ENCODE measurements at places on chromosomes 16 and 17.

DNA sequence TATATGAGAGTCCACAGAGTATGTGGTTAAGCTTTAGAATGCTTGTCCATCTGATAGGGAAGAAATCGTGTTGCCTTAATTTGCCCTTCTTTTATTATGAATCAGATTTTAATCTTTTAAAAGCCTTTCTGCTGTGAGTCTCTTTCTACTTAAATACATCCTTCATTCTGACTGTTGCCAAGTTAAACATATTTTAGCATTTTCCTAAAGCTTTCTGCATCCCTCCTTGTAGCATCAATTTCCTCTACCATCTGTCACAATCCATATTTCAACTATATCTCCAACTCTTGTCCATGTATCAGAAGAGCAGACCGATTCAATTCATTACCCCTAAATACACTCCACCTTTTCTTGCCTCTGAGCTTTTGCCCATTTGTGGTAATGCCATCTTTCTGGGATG lies 20.5 kb upstream of the FA2H start:
- no peak for DNase-seq

DNA sequence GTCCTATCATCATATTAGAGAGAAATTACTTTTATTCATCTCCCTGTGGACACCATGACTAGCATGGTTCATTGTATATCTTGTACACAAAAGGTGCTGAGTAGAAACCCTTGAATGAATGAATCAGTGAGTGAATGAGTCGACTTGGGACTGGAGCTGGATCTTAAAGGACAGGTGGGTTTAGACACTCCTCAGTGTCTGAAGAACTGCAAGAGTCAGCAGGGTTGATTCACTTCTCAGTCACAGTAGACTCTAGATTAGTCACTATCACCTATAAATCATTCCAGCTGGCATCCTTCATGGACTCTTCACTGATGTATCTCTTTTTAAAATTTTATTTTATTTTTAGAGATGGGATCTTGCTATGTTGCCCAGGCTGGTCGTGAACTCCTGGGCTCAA lies 30.1 kb upstream of the PMFBP1 start:
- DNase-seq, result peak; percentile 23

- DNase-seq, result no peak
These were observed 19.0 kb downstream of the DRC7 start for GRCh38 chr16:57713596-57713995.

DNA sequence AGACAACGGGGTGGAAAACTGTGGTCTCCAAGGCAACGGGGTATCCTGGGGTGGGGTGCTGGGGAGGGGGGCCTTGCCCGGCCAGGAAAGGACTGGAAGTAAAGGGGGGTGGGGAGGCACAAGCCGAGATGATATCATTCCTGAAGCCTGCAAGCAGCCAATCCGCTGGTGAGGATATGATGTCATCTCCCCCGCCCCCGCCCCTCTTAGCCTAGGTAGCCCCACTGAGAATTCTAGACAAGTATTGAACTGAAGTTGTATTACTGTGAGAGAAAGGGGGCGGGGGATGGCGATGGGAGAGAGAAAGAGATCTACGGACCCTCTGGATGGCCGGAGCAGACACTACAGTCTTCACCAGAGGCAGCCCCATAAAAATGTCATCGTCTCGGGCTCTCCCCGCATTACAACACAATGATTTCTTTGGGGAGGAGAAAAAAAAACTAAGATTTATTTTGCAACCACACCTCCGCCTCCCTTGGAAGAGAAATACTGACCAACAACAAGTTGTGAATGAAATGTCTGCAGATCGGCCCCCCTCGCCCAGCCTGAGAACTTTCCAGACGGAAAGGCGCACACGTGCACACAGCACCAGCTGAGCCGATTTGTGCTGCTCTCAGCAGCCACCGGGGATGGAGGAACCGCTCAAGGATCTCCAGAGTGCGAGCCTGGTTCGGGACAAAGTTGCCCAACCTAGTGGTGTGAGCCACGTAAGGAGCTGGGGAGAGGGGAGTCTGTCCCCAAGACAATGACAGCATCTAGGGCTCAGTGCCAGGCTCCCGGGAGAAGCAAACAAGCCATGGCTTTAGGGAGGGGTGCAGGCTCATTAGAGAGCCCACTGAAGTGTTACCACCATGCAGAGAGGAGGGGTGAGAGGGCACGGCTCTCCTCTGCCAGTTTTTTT lies 222.1 kb downstream of the SOX9 start:
- peak; percentile 29 for DNase-seq

DNA sequence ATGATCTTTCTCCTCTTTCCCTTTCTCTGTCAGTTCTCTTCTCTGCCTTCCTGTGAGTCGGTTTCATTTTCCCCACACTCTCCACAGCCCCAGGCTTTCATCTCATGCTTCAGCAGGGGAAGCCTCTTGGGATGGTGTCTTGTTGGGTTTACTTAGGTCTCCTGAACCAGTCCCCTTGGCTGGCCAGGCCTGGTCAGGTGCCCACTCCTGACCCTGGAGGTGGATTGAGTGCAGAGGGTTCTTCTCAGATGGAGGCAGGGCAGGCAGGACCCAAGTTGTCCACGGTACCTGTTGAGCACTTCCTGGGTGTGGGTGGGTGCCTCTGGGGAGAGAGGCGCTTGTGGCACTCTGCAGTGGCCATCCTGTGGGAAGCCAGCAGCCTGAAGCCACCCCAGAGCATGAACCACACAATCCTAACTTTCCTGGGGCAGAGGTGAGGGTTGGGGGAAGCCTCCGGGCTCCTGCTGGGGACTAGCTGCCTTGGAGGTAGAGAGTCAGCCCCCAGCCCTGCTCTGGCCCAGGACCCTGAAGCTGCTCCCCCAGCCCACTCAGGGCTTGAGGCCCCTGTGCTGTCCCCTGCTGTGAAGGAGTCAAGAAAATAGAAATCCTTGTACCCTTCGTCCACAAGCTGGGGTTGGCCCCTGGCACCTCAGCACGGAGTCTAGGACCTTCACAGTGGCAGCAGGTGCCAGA lies 2.0 kb upstream of the RAP1GAP2 start:
- no peak for DNase-seq

DNA sequence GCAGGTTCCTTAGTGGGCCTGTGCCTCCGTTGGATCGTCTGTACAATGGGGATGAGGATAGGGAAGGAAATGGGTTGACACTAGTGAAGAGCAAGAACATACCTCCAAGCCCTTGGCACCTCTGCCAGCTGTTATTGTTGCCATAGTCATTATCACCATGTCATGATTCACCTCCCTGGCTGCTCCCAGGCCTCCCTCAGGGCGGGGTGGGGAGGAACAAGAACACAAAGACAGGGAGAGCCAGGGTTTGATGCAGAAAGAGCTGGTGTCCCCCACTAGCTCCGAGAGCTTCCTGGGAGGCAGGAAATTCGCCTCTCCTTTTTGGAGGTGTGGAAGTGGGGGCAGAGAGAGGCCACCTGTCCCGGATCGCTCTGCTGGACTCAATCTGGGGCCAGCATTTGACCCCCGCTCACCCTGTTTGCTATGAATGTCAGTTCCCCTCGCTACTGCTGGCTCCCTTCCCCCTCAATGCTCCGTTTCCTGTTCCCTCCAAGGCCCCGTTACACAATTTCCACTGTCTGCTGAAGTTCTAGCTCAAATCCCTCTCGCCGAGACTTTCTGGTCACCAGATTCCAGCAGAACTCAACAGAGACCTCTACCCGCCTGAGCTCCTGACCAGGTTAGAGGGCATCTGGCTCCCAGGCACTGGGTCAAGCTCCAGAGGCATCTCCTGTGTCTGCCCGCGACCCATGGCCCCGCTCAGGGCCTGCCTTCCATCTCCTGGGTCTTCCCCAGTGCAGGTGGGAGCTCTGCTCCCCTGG lies 9.1 kb downstream of the TIMP2 start:
- peak; percentile 36 for DNase-seq

- no peak for DNase-seq
These were observed 3.5 kb downstream of the SPDYE4 start for GRCh38 chr17:8754890-8755289.

GRCh38 chr17:50943575-50943933 lies 77.4 kb upstream of the TOB1 start:
- no peak for DNase-seq

GRCh38 chr16:84509032-84509950 lies 4.8 kb upstream of the MEAK7 start:
- DNase-seq, result no peak

GRCh38 chr17:56648806-56649205 lies 55.3 kb downstream of the NOG start:
- DNase-seq, result no peak

DNA sequence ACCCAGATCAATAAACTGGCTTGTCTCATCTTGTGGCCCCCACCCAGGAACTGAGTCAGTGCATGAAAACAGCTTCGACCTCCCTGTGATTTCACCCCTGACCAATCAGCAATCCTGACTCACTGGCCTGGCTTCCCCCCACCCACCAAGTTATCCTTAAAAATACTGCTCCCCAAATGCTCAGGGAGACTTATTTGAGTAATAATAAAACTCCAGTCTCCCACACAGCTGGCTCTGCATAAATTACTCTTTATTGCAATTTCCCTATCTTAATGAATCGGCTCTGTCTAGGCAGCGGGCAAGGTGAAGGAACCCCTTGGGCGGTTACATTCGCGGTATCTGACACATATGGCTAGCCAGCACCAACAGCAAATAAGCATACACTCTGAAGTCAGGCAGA lies 9.8 kb upstream of the RABEP1 start:
- no peak for DNase-seq

DNA sequence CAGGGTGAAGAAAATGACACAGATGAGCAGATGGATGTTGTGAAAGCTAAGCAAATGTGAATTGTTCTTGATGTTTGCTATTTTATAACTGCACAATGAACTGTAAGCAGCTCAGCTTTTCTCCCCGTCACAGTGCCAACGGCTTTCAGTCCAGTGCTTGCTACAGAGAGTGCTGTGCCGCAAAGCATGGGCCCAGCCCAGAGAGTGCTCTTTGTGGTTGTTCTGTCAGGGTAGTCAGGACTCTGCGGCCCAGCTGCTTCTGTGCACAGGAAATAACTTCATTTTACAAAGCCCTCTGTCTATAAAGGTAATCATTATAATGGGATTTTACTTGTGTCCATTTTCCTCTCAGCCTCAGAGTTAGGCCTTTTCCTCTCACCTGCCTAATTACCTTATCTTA lies 39.1 kb downstream of the CDRT15 start:
- DNase-seq, result no peak

GRCh38 chr16:12750554-12750918 lies 53.2 kb downstream of the CPPED1 start:
- no peak for DNase-seq

DNA sequence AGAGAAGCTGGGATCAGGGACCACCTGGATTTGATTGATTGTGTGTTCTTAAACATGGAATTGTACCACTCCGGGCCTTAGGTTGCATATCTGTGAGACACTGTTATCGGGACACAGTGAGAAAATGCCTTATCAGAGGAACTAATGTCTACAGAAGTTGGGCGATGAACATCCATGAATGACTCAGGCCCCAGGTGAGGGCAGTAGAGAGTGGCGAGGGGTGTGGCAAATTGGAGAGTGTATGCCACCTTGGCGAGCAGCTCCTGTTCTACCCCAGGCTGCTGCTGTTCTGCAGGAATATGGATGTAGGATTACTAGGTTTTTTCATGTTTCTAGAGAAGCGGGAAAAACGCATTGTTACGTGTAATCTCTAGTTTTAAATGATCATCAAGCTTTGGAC lies 38.8 kb downstream of the CLEC16A start:
- DNase-seq, result no peak

DNA sequence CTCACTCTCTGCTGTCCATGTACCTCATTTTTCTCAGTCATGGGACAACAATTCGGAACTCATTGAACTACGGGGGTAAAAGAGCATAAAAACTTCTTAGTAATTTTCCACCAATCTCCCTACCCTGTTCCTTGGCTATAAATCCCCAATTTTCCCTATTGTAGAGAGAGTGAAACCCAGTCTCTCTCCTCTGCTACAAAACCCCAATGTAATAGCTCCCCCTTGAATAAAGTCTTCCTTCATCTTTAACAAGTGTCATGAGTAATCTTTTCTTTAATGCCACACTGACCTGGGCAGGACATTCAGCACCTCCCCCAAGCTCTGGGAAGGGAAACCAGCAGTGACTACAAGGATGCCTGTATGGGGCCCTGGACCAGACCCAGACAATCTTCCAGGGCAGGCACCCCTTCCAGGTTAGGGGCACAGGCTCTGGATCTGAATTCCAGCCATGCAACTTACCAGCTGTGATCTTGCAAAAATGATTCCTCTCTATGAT lies 10.2 kb upstream of the EIF1 start:
- no peak for DNase-seq

GRCh38 chr17:39339272-39339671 lies 62.2 kb downstream of the FBXL20 start:
- no peak for DNase-seq

GRCh38 chr17:7240375-7240774 lies 1.1 kb upstream of the PHF23 start:
- no peak for DNase-seq

- DNase-seq, result no peak
These were observed 38.7 kb downstream of the KPNA2 start for GRCh38 chr17:68074279-68074678.

DNA sequence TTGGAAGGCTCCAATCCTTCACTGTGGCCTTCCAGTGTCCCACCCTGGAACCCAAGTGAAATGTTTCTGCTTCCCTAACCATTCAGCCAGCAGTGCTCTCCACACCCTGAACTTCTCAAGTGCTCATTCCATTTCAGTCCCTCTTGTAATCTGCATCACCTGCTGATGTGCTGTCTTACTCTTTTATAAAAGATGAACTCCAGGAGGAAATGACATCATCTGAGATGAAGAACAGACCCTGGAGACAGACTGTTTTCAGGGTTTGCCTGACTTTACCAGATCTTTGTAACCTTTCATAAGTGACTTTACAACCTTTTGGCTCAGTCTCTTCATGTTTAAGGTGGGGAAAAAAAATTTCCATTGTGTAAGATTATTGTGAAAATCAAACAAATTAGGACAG lies 61.3 kb downstream of the CNTNAP4 start:
- DNase-seq, result no peak
